Ecto neural progenitor cell (in vitro differentiated cells): ENCODE measurements at places on chromosomes 12 and 14.

GRCh38 chr12:11656550-11656949, 7.1 kb downstream of the ETV6 start:
- no peak for DNase-seq

GRCh38 chr12:65958456-65958855, 134.2 kb downstream of the HMGA2 start:
- no peak for DNase-seq

DNA sequence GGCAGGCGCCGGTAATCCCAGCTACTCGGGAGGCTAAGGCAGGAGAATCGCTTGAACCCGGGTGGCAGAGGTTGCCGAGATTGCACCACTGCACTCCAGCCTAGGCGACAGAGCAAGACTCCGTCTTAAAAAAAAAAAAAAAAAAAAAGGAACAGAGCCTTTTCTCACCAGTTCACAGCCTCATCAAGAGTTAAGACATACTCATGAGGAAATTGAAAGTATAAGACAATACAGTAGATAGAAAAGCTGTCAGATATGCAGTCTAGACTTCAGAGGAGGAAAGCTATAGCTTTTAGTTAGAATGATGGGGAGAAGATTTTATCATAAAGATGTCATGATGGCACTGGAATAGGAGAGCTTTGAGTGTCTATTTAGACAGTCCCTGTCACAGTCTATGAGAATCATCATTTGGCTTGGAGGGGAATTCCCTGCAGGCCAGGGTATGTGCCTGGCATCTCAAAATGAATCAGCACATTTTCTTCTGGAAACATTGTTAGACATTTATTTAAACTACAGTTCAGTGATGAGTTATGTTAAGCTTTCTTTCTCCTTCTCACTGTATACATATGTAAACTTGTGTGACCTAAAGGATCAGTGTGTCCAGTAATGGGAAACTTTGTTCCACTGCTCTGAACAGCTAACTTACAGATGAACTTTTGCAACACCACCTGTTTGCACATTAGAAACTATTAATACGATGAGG, 2.9 kb upstream of the RAB35 start:
- no peak for DNase-seq

GRCh38 chr14:102528431-102529170, 19.0 kb upstream of the ANKRD9 start:
- DNase-seq, result no peak

DNA sequence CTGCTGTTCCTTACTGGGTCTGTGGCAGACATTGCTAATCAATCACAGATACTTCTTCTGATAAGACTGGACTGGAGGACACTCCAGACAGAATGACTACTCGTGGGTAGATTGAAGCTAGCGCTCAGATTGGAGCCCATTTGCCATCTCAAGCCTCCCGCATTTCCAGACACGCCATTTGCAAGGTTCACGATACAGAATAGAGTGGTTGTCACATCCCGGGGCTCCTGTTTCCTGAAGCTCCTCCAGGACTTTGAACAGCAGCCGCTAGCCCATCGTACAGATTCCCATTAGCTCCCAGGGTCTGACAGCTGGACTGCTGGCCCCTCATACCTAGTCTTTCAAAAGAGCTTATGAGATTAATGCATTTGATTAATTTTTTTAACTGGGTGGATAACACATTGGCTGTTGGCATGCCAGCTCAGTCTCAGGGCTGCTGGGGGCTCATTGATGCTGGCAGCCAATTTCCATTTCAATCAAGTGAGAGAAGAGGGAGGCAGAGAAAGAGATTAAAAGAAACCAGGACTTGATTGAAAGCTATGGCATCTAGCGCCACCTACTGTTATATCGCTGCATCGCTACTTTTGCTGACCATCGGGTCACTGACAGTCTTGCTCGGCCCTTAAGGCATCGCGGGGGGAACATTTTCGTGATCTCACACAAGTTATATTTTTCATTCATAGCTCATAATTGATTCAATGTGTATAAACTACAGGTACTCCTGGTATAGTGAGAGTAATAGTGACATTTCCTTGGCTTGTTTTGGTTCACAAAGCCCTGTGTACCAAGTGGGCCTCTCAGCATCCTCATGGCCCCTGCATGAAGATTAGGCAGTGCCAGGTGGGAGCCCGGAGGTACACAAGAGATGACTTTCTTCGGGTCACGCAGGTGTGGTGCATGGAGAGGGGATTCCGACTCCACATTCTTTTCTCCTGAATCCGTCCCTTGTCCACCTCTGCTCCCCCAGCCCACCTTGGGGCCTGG, 78.6 kb downstream of the CCDC60 start:
- DNase-seq, result peak; percentile 88

- peak; percentile 64 for DNase-seq
Measured at GRCh38 chr14:68819260-68819691, 26.4 kb upstream of the ZFP36L1 start.

GRCh38 chr12:19916196-19916753, 452.1 kb upstream of the PDE3A start:
- no peak for DNase-seq

DNA sequence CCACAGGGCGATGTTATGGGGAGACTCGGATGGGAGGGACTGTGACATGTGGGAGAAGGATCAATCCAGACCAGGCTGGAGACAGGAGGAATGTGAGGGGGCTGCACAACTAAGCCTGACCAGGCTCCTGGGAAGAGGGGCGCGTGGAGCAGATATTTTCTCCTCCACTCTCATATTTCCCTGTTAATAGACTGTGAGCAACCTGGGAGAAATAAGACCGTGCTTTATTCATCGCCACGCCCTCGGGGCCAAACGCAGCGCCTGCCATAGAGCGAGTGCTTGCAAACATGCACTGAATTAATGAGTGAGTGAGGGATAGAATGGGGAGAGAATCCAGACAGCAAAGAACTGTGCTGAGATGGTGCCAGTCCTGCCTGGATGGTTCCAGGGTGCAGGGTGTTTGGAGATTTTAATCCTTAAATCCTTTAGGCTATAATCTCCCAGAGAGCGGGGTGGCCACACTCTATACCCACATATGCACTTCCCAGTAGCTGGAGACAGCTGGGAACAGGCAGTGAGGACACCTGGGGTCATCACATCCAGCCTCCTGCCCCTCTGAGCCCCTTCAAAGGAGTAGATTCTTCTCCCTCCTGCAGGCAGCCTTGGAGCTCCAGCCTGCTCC, 13.6 kb upstream of the FAIM2 start:
- DNase-seq, result peak; percentile 46

GRCh38 chr14:73713206-73713802, 880 bp downstream of the PNMA1 start:
- DNase-seq, result no peak

DNA sequence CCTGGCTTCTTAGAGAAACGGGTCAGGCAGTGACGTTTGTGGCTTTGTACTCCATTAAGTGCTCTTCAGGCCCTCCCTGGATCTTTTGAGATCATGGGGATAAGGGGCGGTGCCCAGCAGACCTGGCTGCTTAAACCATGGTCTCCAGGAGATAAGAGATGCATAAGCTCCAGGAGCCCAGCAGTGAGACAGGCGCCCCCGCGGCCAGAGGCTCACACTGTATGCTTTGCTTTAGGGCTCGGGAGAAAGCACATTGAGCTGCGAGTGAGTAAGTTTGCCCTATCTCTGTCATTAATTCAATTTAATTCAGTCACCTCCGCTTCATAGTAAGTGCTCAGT, 359.5 kb downstream of the CACNA1C start:
- peak; percentile 55 for DNase-seq

GRCh38 chr12:129494766-129495165, 409.1 kb downstream of the TMEM132D start:
- DNase-seq, result no peak

DNA sequence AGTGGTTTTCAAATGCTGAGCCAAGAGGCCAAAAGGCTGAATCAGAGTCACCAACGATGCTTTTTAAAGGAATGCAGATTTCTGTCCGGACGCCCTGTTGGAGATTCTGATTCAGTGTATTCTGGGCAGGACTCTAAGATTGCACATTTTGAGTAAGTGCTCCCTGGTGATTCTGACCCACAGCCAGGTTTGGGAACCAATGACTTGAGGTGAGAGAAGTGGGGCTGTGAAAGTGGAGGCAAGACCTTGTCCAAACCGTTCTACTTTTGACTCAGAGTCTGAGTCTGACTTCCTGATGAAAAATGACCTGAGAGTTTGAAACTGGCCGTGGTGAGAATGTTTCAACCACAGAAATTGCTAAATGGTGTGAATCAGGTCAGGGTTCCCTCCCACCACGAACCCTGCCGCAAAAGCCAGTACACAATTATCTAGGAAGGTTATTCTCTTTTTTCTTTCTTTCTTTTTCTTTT, 90.2 kb downstream of the NTN4 start:
- no peak for DNase-seq

- DNase-seq, result no peak
Measured at GRCh38 chr12:4420138-4420670, 25.4 kb downstream of the FGF6 start.

DNA sequence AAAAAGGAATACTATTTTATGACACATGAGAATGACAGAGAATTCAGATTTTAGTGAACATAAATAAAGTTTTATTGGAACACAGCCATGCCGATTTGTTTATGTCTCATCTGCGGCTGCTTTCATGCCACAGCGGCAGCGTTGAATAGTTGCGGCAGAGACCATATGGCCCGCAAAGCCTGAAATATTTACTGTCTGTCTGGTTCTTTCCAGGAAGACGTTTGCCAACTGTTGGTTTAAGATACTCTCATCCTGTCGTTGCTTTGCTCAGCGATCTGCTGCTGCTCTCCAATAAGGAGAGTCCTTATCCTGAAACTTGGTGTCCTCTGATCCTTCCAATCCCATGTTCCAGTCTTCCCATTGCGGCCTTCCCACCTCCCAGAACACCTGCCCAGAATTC, 89.9 kb downstream of the SLC24A4 start:
- DNase-seq, result no peak
